ENCODE measurements at places on chromosomes 2 and 18. TPM values are rescaled to one million over a fixed set of nuclear protein-coding genes. Genes with fewer than 3 reads are reported as not detected.

DNA sequence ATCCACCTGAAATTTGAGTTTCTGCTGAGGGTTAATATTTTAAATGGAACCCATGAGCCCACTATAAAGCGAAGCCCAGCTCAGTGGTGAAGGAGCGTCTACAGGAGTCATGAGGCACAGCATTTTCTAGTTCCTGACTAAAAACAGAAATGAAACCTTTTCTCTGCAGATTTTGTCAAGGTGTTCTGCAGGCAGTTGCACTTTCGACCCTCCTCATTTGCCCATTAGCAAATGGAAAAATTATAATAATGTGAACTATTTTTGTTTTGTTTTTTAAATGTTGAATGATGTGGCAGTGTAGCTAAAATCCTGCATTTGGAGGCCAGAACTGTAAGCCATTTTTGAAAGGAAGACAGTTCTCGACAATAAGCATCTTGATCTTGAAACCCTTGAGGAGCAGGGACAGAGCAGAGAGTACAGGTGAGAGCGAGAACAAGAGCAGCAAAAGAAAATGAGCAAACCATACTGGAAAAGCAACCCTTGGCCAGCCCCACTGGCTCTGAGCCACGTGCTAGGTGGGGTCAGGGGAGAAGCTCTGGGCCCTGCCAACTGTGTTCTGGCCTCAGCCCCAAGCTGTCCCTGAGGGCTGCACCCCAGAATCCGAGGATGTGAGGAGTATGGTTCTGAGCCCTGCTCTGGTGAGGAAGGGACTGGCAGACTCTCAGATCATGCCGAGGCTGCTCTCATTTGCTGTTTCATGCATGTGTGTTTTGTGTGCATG is 26.4 kb upstream of the COPS8 start:
- H3K4me3 ChIP-seq, result no peak overlapping the region
- H3K27me3 ChIP-seq, result no peaks in the 10 kb centered on the region
- no peak for DNase-seq
- H3K36me3 ChIP-seq, result no peaks in the 10 kb centered on the region
- H3K4me1 ChIP-seq, result peaks cover 7% of the 10 kb centered on the region
- H3K27ac ChIP-seq, result no peak overlapping the region

DNA sequence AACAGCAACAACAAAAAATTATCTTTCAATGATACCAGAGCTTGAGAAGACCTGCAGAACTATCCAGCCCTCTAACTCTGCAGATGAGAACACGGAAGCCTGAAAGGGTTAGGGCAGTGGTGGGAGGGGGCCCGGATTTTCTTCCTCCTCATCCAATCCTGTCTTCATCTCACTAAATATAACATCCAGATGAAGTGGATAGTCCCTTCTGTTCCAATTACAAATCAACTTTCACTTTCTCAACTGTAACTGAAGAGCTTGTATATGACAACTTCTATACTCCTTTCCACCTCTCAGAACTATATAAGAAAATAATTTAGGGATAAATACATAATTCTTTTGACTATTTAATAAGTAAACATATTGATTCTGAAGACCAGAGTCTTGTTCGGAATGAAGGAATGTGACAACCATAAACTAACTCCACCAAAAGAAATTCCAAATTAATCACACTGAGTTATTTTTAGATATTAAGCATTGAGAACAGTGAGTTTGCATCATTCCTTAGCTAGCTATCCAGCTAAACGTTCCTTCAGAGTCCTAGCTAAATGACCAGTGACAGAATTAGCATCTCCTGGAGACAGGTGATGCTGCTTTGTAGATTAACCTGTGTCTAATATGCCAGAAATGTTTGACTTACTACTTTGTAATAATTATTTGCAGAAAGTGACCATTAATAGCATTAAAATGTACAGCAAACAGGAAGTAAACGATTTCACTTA is 32.7 kb downstream of the SFT2D3 start:
- peak overlapping the region; percentile 8 for H3K4me3 ChIP-seq
- H3K36me3 ChIP-seq, result no peaks in the 10 kb centered on the region
- no peak for DNase-seq
- H3K27me3 ChIP-seq, result no peaks in the 10 kb centered on the region
- H3K27ac ChIP-seq, result peak overlapping the region; percentile 24
- H3K4me1 ChIP-seq, result peaks cover 24% of the 10 kb centered on the region

DNA sequence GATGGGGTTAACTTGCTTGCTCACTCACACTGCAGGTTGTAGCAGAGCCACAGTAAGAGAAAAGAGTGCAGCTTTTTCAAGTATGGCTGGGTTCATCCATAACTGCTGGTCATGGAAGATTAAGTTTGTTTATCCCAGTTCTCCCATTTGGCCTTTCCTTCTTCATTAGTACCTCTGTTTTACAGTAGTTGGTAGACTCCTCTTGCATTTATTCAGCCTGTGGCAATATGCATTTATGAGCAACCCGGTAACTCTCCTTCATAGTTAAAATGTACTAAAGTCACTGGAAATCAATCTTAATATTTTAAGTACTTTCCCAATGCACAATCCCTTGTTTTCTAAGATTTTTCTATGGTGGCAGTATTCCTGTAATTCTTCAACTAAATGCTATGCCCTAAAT is 14.0 kb downstream of the FTCDNL1 start:
- H3K4me1 ChIP-seq, result no peaks in the 10 kb centered on the region
- no peaks in the 10 kb centered on the region for H3K36me3 ChIP-seq
- no peak overlapping the region for H3K4me3 ChIP-seq
- no peak overlapping the region for H3K27ac ChIP-seq

Gene OXER1
- 0.27 TPM for total RNA-seq

Gene TMEM163
- 0.32 TPM for total RNA-seq

GRCh38 chr2:231260442-231261208 is 62.2 kb downstream of the ARMC9 start:
- no peak overlapping the region for H3K27ac ChIP-seq
- no peaks in the 10 kb centered on the region for H3K4me1 ChIP-seq
- no peak for DNase-seq
- no peaks in the 10 kb centered on the region for H3K36me3 ChIP-seq
- H3K27me3 ChIP-seq, result no peaks in the 10 kb centered on the region
- no peak overlapping the region for H3K4me3 ChIP-seq
